H9 (cell line): ENCODE measurements at places on chromosomes 1 and 21. TPM values are rescaled to one million over a fixed set of nuclear protein-coding genes. Genes with fewer than 3 reads are reported as not detected.

The CYP4Z1 gene
- total RNA-seq, result not detected in 2 replicates

The B3GALT6 gene
- 27.0 and 27.1 TPM in 2 replicates for total RNA-seq

DNA sequence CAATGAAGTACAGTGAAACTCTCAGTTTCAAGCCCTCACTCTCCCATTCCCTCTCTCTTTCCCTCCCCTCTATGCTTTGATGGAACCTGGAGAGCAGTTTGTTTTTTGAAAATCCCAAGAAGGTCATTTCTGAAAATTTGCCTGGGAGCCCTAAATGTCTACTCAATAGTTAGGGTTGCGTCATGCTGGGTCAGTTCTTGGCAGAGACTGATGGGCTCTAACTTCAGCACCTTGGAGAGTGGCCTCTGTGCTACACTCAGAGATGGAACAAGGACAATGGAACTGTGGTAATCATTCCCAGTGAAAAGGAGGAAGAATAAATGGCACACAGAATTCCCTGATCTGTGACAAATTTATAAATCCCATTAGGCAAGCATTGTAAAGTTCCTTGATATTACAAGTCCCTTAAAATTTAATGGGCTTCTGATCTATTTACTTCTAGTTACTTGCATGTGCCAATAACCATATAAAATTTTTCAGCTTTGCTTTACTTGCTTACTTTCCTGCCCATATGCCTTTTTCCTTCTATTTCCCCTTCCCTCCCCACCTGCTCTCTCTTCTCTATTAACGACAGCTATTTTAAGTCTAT lies 182.9 kb upstream of the KCND3 start:
- H3K4me1 ChIP-seq, result no peaks in the 10 kb centered on the region
- no peak overlapping the region for H3K4me3 ChIP-seq
- H3K27ac ChIP-seq, result no peak overlapping the region

DNA sequence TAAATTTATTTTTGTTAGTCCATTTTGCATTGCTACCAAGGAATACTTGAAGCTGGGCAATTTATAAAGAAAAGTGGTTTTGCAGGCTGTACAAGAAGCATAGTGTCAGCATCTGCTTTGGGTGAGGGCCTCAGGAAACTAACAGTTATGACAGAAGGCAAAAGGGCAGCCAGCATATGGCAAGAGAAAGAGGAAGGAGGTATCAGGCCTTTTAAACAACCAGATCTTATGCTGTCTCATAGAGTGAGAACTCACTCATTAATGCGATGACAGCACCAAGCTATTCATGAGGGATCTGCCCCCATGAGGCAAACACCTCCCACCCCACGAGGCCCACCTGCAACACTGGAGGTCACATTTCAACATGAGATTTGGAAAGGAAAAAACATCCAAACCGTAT lies 898.4 kb downstream of the KCNT2 start:
- no peaks in the 10 kb centered on the region for H3K27me3 ChIP-seq
- H3K36me3 ChIP-seq, result no peaks in the 10 kb centered on the region
- H3K4me1 ChIP-seq, result no peaks in the 10 kb centered on the region
- H3K4me3 ChIP-seq, result no peak overlapping the region

- H3K27me3 ChIP-seq, result no peaks in the 10 kb centered on the region
- no peak overlapping the region for H3K4me3 ChIP-seq
- no peak for DNase-seq
- H3K36me3 ChIP-seq, result no peaks in the 10 kb centered on the region
- H3K27ac ChIP-seq, result no peak overlapping the region
These were observed 78.8 kb downstream of the EPHB2 start for GRCh38 chr1:22789356-22789994.
